Stimulated activated CD4-positive, alpha-beta T cell treated with anti-CD3 and anti-CD28 coated beads, Interleukin-12 subunit alpha, Interleukin-12 subunit beta, amount 100 ng/mL, for 48 hours (primary cell): ENCODE measurements at places on chromosomes 13 and 19.

- no peak for DNase-seq
Measured at GRCh38 chr19:9849791-9850190, 14.7 kb downstream of the PIN1 start.

GRCh38 chr19:47564081-47564480 is 8.9 kb downstream of the ZNF541 start:
- no peak for DNase-seq

GRCh38 chr19:52498571-52498970 is 28.9 kb upstream of the ZNF808 start:
- no peak for DNase-seq

DNA sequence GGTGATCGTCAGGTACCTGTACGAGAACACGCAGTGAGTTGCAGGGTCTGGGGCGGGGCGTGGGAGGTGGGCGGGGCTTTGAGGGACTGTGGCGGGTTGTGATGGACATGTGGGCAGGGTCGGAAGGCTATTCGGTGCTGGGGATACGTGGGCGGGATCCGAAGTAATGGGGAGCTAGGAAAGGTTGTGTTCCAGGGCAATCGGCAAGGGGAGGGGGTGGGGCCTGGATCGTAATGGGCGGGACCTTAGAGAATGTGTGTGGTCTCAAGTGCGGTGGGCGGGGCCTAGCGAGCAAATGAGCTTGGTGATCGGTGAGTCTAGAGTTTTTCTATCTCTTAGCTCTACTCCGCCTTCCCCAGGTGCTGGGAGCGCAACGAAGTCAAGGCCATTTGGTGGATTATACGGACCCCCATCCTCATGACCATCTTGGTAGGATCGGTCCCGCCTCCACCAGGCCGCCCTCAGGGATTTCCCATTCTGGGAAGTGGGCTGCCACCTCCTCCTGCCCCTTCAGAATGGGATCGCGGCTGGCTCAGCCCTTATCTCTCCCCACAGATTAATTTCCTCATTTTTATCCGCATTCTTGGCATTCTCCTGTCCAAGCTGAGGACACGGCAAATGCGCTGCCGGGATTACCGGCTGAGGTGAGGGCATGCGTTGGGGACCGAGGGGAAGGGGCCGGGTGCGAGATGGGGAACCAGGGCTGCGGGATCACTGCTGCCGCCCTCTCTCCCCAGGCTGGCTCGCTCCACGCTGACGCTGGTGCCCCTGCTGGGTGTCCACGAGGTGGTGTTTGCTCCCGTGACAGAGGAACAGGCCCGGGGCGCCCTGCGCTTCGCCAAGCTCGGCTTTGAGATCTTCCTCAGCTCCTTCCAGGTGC is 9.6 kb downstream of the GIPR start:
- DNase-seq: peak; percentile 88

DNA sequence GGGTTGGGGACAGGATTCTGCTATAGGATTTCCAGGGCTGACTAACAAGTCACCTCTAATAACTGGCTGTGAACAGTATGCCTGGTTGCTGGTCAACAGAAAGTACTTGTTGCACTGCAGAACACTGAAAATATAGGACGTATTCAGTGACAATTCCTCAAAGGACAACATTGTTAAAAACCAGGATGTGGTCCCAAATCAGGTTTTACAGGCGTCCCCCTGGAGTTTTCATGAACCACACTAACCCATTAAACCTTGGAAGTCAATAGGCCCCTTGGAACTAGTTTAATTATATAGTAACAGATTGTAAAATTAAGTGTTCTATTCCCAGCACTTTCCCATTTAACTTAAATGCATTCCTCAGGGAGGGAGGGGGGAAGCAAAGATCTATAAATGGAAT is 495.4 kb downstream of the TBC1D4 start:
- DNase-seq: no peak

GRCh38 chr13:113769106-113769505 is 10.1 kb downstream of the TMEM255B start:
- no peak for DNase-seq

GRCh38 chr13:24005755-24006281 is 108.5 kb upstream of the C1QTNF9B start:
- DNase-seq: no peak

DNA sequence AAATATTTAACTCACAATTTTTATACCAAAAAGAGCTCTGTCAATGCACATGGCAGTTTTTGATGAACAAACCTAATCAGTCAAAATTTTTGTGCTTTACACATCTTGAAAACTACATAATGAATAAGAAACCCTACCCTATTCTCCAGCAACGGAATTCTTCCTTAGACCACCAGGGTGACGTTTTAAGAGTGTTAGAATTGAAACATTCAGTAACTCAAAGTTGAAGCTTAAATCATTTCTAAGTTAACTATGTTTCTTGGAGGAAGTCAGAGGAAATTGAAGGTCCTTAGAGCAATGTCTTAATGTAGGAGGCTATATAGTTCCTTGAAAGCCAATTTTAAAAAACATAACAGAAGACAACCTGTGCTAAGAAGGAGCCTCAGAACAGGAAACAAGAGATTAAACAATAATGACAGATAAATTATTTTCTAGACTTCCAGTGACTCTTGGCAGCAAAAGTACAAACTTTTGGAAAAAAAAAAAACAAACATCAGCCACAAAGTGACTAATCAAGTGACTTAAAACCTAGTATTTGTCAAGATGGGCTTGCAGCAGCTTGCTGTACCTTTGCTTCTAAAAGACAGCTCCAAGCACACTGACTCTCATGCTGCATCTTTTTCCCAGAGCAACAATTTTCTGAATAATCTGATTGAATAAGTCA is 6.2 kb downstream of the SPRY2 start:
- no peak for DNase-seq

GRCh38 chr13:89852570-89852969 is 1494.9 kb upstream of the MIR17HG start:
- DNase-seq: no peak

GRCh38 chr19:48249502-48250014 is 6.2 kb downstream of the CARD8 start:
- DNase-seq: peak; percentile 69

DNA sequence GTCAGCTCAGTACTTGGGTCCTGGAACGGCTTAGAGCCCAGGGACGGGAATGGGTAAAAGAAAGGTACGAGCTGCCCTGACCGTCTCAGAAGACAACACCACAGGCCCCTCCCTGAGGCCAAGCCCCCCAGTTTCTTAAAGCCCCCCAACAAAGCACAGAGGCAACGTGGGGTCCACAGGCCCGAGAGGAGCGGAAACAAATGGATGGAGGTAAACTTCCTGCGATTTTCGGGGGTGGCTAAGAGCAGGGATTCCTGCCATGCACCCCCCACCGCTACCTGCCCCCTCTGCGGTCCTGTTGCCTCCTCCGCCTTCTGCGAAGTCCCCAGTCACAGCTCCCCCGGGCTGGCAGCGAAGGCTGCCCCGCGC is 48.2 kb downstream of the PTPRS start:
- DNase-seq: no peak

DNA sequence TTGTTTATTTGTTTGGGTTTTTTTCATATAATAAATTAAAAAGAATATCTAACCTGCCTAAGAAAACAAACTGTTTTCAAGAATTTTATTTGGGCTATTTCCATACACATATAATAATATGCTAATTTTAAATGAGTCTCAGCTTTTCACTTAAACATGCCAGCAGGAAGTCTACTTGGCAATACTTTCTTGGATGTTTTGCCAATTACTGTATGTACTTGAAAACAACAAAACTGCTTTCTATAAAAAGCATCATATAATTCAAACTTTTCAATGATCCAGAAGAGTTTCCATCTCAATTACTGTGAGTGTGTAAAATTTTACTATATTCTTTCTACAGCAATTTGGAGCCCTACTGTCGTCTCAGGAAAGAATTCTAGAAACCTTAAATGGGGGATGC is 961.2 kb downstream of the PCDH17 start:
- DNase-seq: no peak

- no peak for DNase-seq
Measured at GRCh38 chr19:12641456-12641855, 25.1 kb downstream of the MAN2B1 start.

- DNase-seq: no peak
Measured at GRCh38 chr13:30908416-30908980, 2.4 kb downstream of the MEDAG start.

GRCh38 chr19:18464646-18465045 is 26.7 kb upstream of the ISYNA1 start:
- DNase-seq: no peak

- no peak for DNase-seq
Measured at GRCh38 chr19:19098703-19099632, 35.2 kb downstream of the SLC25A42 start.

DNA sequence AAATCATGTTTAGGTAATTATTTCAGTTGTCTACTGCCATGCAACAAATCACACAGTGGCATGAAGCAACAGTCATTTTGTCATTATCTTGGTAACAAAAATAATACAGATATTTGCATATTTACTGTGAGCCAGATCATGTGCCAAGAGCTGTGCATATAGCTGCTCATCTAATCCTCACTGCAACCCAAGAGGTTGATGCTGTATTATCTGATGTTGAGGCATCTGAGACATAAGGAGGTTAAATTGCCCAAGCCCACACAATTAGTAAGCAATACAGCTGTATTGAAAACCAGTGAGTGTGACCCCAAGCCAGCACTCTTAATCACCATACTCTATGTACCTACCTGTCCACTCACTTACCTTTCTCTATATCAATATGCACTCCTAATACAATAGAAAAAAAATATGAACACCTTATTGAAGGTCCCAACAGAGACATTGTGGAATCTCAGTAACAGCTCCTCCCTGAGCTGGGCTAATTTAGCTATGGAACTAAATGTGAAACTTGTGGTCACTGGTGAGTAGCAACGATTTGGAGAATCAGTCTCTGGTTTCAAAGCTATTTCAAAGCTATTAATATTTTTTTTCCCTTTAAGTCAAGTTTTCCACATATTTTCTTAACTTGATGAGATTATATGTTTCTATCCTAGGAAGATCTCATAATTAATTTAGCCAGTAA is 185.2 kb downstream of the KLF12 start:
- no peak for DNase-seq

DNA sequence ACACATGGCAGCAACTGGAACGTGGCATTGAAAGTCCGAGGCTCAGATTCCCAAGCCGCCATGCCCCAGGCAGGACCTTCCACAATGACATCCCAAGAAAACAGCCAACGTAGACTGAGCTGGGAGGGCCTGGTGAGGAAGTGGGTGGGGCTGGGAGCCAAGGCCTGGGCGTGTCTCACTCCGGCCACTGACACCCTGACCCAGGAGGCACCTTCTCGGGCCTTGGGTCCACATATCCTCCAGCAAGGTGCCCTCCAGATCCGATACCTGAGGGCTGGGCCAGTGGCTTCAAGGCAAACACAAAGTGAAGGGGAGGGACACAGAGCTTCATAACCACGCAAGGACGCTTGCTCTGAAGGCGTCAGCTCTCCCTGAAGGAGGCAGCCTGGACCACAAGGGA is 43.0 kb downstream of the RAB20 start:
- DNase-seq: no peak

- peak; percentile 12 for DNase-seq
Measured at GRCh38 chr13:44274771-44275205, 98.8 kb upstream of the SERP2 start.

DNA sequence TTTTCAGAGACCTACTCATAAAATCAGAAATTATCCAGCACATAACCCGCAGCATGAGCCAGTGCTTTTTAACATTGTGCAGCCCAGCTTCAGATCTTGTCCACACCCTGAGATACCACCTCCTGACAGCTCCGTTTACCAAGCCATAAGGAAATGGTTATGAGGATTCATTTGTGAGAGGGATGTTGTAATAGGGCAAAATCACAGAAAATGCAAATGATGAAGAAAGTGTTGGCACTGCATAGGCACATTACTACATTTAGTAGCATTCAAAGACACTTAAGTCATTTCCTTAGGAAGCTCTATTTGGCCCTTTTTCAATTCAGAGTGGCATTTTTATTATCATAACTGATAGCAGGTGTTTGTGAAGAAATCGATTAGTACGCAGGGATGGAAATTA is 277.5 kb downstream of the DNAJC15 start:
- DNase-seq: no peak

GRCh38 chr19:55303477-55303876 is 19.7 kb downstream of the BRSK1 start:
- DNase-seq: no peak

DNA sequence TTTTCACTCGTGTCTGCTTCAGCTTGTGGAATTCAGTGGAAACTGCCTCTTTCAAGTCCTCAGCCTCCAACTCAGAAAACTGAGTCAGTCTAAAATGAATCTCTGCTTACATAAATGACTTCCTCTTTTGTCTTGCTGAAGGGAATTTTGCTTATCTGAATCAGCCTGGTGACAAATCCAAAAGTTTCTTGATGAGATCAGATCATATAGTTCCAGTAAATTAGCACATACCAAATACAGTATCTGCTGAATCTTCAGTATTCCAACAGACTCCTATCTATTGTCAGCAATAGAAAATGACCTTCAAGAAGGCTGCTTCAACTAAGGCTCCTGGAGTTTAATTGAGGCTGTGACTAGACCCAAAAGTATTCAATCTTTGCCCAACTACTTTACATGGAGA is 290.0 kb downstream of the MZT1 start:
- no peak for DNase-seq

- no peak for DNase-seq
Measured at GRCh38 chr19:54201172-54201701, 579 bp downstream of the RPS9 start.

GRCh38 chr19:27746691-27747380 is 1466.1 kb downstream of the UQCRFS1 start:
- DNase-seq: no peak

- DNase-seq: no peak
Measured at GRCh38 chr13:96075953-96076543, 13.9 kb upstream of the HS6ST3 start.

GRCh38 chr19:31058676-31059340 is 290.4 kb downstream of the TSHZ3 start:
- DNase-seq: no peak

- no peak for DNase-seq
Measured at GRCh38 chr19:11642902-11643301, 45.6 kb downstream of the ZNF627 start.

DNA sequence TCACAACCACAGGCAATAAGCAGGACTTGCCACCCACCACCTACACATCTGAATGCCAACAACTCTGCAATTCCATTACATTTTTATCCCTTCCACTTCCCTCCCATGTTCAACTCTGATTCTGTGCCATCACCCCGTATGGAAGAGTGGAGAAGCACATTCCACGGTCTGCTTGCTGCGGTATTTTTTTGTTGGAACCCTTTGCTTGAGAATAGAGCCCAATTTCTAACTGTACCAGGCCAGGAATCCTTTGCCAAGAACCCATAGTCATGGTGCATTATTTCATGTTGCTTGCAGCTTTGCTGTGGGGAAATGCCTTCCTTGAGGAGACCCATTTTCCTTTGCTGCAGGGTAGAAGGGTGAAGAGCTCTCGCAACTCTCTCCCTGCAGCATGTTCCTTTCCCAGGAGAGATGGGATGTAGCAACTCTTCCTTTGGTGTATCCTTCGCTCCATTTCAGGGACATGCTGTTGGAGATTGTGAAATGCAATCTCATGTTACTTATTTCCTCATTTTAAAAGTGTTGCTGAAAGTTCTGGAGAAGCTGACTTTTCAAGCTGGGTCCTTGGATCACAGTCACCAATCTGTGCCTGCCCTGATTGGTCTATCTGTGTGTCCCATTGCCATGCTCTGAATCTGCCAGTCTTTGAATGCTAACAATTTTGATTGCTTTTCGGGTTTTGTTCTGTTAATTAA is 69.8 kb upstream of the STARD13 start:
- no peak for DNase-seq
